HuH-7.5 (cell line): ENCODE measurements at places on chromosomes 1 and 21.

GRCh38 chr21:45769896-45770295, 126.4 kb downstream of the PCBP3 start:
- DNase-seq = no peak

GRCh38 chr1:39450956-39451606, 40.4 kb upstream of the BMP8A start:
- no peak for DNase-seq

DNA sequence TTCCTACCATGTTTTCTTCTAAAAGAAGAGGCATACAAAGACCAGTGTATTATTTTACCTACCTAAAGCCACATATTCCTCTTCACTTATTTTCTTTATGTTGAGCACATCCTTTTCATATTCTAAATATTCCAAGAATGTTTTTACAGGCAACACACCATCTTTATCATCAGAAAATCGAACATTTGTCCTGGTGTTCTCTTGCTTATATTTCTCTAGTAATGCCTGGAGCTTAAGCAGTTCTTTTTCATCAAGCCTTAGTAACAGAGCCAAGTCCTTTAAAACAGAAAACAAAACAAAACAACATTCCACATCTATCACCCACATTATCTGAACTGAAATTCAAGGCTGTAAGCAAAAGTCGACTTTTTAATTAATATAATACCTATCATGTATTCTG, 88.7 kb downstream of the IARS2 start:
- no peak for DNase-seq

DNA sequence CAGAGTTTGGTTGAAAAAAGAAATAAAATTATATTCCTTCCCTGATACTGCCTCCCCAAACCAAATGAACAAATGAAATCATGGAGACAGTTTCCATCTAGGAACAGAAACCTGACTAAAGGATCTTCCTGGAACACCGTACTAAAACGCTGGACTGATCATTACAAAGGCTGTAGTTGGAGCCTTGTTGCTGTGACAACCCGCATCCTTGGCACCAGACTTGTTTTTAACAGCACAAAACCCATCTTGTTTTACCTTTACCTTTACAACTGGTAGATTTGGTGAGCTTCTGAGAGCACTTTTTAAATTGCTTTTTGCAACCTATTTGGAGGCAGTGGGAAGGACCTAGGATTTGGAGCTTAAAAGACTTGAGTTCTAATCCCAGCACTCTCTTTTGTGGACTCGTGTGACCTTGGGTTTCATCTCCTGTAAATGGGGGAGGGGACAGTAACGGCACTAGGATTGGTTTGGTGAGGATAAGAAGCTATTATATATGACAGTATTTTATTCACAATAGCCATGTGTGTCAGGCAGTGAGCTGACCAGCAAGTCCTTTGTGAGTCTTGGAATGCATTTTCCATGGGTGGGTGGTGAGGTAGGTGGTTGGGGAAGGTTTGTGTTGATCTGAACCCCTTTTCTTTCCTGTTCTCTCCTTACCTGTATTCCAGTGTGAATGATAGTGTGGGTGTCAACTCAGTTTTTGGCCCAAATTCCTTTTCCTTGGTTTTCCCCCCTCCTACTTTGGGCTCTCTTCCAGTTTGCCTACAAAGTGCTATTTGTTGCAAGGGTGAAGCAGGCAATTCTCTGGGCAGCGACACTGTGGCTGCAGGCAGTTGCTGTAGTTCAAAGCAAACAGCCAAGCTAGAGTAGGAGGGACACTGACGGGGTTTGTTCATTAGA, 12.6 kb downstream of the LRRC8D start:
- no peak for DNase-seq

DNA sequence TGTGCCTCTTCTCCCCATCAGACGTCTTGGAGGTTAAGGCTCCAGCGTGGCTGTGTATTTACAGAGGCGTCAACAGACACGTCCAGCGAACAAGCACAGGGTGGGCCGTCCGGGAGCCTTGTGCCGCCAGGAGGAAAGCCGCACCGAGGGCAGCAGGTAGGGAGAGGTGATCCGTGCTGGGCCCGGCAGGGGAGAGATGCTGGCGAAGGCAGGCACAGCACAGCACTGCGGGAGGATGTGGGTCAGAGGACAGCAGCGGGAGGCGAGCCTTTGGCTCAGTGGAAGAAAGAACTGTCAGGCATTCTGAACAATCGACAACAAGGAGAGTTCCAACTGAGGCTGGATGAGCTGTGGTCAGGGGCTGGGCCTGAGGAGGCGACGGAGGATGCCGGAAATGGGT, 144.1 kb upstream of the TNR start:
- no peak for DNase-seq

DNA sequence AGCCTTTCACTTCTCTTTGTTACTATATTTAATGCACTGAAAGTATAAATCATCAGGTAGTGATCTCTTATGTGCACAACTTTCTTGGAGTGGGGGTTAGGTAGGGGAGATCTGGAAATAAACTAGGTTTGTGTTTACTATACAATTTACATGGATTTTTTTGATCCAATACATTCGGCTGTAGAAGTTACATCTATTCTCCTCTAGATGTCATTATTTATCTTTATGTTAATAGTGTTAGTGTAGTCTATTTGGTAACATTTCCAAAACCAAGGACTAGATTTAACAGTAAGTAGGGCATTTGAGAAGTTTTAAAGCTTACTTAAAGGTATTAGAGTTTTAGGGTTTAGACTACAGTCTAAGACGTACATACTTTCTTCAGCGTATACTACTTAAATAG, 5.4 kb downstream of the VPS45 start:
- DNase-seq = no peak

- no peak for DNase-seq
These were observed 21.2 kb upstream of the LRRC8C start for GRCh38 chr1:89611721-89612120.

- DNase-seq = no peak
These were observed 19.8 kb downstream of the ZBTB17 start for GRCh38 chr1:15956150-15956549.

- DNase-seq = no peak
These were observed 6.6 kb upstream of the CALML6 start for GRCh38 chr1:1908506-1908791.

DNA sequence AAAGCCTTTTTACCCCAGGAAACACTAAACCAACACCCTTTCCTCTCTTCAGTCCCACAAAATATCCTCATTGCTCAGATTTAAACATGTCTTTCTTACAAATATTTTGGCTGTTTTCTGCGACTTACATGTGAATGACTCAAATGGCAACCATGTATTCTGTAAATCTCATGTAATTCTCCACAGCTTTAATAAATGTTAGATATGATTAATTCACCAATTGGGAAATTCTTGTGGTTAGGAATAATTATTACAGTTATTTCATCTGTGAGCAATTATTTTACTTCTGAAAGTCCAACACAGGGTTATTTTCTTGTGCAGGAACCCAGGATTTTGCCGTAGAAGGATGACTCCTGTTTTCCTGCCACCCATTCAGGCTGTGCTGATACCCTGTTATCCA, 431.5 kb downstream of the LMO4 start:
- no peak for DNase-seq

- no peak for DNase-seq
These were observed 76.3 kb downstream of the ITPKB start for GRCh38 chr1:226662642-226663326.
